ENCODE measurements at places on chromosomes 12 and 14. TPM values are rescaled to one million over a fixed set of nuclear protein-coding genes. Genes with fewer than 3 reads are reported as not detected.

Gene DIO3
- not detected for total RNA-seq

Gene OTOGL
- 25.9 TPM for total RNA-seq

Gene MUCL1
- total RNA-seq, result 1.1 TPM

Gene KRT80
- total RNA-seq, result 0.06 TPM

Gene KIF5A
- total RNA-seq, result 0.09 TPM

Gene RTN1
- total RNA-seq, result 3.2 TPM

Gene FOXN4
- not detected for total RNA-seq

Gene LUM
- 253 TPM for total RNA-seq

Gene KRT79
- not detected for total RNA-seq

Gene SLCO1A2
- total RNA-seq, result not detected

Gene SARNP
- total RNA-seq, result 50.3 TPM

Gene B4GALNT1
- total RNA-seq, result 2.3 TPM

Gene ADGRD1
- total RNA-seq, result 386 TPM

Gene SIX1
- not detected for total RNA-seq

Gene CRADD
- total RNA-seq, result 29.1 TPM

Gene BIN2
- 4.5 TPM for total RNA-seq

Gene SLC39A2
- not detected for total RNA-seq

Gene TMEM132D
- not detected for total RNA-seq

Gene FCF1
- 38.5 TPM for total RNA-seq

Gene CD163L1
- total RNA-seq, result 1.3 TPM

Gene KRT3
- total RNA-seq, result not detected

Gene MON2
- total RNA-seq, result 26.9 TPM

Gene TBC1D30
- total RNA-seq, result 1.3 TPM

Gene DLGAP5
- not detected for total RNA-seq

Gene CD69
- total RNA-seq, result 1.9 TPM

Gene SNRNP35
- 19.2 TPM for total RNA-seq

Gene ACSS3
- total RNA-seq, result 18.5 TPM

Gene PKP2
- 193 TPM for total RNA-seq

Gene C12orf50
- total RNA-seq, result 0.17 TPM

Gene TAS2R50
- total RNA-seq, result 1.1 TPM

Gene TMPRSS12
- total RNA-seq, result not detected

Gene FAM186B
- 0.74 TPM for total RNA-seq
